Astrocyte of the spinal cord (primary cell): ENCODE measurements at places on chromosomes 16 and 17.

- no peak for DNase-seq
Measured at GRCh38 chr16:76293980-76294379, 16.8 kb downstream of the CNTNAP4 start.

DNA sequence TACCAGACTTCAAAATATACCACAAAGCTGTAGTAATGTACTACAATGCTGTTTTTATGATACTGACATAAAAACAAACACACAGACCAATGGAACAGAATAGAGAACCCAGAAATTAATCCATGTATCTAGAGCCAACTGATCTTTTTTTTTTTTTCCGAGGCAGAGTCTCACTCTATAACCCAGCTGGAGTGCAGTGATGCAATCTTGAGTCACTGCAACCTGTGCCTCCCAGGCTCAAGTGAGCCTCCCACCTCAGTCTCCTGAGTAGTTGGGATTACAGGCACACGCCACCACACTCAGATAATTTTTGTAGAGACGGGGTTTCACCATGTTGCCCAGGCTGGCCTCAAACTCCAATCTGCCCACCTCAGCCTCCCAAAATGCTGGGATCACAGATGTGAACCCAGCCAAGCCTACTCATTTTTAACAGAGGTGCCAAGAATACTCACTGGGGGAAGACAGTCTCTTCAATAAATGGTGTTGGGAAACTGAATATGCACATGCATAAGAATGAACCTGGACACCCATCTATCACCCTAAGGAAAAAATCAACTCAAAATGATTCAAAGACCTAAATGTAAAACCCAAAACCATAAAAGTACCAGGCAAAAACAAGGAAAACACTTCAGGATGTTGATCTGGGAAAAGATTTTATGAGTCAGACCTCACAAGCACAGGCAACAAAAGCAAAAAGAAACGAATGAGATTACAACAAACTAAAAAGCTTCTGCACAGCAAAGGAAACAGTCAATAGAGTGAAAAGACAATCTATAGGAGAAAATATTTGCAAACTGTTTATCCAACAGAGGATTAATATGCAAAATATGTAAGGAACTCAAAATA, 63.1 kb downstream of the STX8 start:
- peak; percentile 86 for DNase-seq

DNA sequence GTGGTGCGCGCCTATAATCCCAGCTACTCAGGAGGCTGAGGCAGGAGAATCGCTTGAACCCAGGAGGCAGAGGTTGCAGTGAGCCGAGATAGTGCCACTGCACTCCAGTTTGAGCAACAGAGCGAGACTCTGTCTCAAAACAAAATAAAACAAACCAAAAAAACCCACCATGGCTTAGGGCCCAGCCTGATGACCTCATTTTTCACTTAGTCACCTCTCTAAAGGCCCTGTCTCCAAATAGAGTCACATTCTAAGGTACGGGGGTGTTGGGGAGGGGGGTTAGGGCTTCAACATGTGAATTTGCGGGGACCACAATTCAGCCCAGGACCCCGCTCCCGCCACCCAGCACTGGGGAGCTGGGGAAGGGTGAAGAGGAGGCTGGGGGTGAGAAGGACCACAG, 1.4 kb upstream of the STH start:
- DNase-seq = peak; percentile 10

- peak; percentile 21 for DNase-seq
Measured at GRCh38 chr16:22813223-22813947, 577 bp upstream of the HS3ST2 start.

DNA sequence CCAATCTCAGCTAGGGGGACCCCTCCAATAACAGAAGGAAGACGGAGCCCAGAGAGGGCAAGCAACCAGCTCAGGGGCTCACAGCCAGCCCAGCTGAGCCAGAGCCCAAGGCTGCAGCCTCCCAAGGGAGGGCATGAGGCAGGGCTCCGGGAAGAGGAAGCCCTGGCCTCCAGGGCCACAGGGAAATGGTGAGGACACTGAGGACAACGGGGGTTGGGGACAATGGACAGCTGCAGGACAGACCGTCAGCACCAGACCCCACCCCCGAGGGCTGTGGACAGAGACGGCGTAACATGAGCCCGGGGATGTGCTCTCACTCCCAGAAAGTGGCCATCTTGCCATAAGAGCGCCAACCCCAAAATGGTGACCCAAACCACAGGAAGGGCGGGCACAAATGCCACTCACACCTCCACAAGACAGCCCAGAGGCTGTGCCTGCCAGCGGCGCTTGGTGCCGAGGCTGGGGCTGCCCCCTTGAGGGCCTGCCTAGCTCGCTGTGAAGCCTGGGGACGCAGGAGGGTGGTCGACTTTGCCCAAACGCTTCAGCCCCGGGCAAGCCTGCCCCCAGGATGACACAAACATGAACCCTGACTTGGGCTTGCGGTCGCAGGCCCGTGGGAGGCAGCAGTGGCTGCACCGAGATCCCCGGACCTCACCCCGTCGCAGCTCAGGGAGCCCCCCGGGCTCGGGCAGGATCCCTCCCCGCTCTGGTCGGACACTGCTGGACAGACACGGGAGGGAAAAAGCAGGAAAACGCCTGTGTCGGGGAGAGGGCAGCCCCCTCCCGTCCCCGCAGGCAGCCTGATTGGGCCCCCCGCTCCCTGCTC, 10.5 kb downstream of the PIMREG start:
- no peak for DNase-seq

GRCh38 chr17:10192461-10192860, 5.9 kb downstream of the GAS7 start:
- DNase-seq = no peak

DNA sequence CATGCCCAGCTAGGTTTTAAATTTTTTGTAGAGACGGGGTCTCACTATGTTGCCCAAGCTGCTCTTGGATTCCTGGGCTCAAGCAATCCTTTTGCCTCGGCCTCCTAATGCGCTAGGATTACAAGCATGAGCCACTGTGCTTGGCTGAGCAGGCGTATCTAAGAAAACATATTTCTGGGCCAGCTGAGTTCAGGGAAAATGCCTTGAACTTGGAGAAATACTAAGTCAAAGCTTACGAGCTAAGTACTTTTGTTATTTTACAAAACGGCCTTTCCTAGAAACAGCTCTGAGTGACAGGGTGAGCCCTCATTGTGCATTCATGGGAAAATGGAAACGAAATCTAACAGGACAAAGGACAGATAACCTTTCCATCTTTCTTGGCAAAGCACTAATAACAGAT, 24.7 kb downstream of the DNAI2 start:
- no peak for DNase-seq

DNA sequence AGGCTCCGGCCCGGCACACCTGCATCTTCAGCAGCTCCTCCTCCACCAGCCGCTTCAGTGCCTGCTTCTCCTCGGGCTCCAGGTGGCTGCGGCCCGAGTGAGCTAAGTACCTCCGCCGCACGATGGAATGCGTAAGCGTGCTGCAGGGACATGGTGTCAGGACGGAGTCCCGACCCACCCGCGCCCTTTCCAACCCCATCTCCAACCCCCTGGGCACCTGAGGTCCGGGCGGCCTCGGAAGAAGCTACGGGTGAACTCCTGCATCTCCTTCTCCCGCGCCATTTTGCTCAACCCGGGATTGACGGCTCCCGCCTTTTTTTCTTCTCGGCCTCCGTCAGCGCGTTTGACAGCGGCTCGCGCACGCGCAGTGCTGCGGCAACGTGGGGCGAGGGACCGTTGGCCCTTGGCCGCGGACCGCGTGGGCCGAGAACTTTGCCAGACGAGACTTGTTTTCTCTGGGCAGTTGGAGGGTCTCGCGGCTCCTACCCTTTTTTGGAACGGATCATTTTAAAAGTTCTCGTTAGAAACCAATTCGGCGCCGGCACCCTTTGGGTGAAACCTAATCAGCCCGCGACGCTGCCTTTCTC, at the start of gene HIRIP3:
TSS of gene HIRIP3 (minus strand) at position 294 of the 587 bp plus-strand sequence. CDS start at position 282, 12 bp downstream.
- peak; percentile 75 for DNase-seq

GRCh38 chr16:4654011-4654963, 29.7 kb downstream of the MGRN1 start:
- DNase-seq = no peak

- no peak for DNase-seq
Measured at GRCh38 chr17:34398990-34399389, 36.0 kb upstream of the CCL1 start.

- no peak for DNase-seq
Measured at GRCh38 chr16:85777583-85778310, 21.6 kb downstream of the EMC8 start.

DNA sequence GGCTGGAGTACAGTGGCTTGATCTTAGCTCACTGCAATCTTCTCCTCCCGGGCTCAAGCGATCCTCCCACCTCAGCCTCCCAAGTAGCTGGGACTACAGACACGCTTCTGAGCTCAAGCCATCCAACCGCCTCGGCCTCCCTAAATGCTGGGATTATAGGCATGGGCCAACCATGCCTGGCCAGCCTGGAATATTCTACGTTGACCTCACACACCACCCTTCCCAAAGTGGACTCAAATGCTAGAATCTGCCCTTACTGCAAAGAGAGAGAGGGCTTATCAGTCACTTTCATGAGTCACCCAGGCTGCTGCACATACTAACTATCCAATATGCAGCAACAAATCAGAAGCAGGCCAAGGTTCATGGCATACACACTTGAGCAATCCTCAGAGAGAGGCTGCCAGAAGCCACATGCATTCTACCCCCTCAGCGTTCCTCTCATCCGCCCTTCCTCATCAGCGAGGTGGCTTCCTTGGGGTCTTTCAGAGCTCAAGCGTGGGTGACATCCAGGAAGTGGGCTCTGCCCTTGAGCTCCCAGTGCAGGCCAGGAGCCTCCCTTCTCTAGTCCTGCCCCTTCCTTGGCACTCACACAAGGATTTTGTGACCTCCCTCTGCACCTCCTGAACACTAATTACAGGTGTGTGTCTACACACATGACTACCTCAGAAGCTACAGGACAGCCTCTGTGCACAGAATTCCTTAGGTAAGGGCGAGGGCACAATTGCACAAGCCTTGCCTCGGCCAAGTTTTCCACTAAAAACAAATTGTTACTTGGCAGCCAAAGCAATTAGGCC, 24.8 kb upstream of the SIAH1 start:
- DNase-seq = peak; percentile 76

GRCh38 chr16:69823831-69824563, 61.9 kb downstream of the WWP2 start:
- no peak for DNase-seq

DNA sequence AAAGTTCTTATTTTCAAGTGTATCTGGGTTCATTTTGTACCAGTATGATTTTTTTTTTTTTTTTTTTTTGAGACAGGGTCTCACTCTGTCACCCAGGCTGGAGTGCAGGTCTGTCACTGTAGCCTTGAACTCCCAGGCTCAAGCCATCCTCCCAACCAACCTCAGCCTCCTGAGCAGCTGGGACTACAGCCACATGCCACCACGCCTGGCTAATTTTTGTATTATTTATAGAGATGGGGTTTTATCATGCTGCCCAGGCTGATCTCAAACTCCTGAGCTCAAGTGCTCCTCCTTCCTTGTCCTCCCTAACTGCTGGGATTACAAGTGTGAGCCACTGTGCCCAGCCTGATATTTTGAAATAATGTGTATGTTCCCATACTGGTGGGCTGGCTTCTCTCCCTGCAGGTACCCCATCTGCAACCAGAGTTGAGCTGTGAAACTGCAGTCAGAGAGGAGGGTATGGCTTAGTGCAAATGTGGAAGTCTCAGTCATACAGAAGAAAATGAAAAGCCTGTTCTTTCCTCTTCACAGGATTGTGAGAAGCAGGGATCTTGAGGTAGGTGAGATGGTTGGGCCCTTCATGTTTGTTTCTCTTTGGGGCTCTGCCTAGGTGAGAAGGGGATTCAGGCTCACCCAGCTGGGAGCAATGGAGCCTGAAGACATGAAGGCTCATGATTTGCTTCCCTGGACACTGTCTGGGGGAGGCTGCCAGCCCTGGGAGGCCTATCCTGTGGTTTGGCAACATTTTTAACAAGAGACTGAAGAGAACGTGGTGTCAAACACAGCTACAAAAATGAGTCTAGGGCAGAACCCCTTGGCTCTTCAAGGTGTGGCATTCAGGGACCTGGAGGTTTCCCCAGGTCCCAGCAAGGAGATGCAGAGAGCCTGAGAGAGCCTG, 41.3 kb upstream of the SIAH1 start:
- peak; percentile 44 for DNase-seq

GRCh38 chr17:39866013-39866730, 1.8 kb upstream of the ZPBP2 start:
- no peak for DNase-seq

DNA sequence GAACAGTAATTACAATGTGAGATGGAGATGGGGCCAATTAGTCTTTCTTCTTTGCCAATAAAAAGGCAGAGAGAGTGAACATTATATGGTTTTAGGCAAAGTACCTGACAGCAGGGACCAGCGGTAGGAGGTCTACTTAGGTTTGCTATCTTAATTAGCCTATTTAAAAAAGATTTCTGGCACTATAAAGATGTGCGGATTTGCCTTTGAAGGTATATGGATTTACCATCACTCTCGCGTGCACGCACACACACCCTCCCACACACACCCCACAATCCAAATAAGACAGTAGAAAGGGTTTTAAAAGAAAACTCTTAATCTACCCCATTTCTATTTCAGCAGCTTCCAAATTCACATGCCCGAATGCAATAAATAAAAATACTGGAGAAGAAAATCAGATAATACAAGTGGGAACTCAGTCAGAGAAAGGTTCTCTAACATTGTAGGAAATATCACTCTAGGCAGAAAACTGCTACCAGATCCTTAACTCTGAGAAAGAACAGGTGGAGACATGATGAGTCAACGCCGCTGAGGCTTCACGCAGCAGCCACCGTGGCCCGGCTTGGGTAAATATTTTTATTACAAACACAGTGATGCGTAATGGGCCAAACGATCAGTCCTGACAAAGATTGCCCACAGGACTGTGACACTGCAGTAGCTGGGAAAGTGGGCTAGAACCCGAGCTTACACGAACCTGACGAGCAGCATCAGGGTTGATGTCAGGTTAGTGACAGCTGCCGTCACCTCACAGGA, 66.6 kb upstream of the AXIN2 start:
- peak; percentile 89 for DNase-seq

DNA sequence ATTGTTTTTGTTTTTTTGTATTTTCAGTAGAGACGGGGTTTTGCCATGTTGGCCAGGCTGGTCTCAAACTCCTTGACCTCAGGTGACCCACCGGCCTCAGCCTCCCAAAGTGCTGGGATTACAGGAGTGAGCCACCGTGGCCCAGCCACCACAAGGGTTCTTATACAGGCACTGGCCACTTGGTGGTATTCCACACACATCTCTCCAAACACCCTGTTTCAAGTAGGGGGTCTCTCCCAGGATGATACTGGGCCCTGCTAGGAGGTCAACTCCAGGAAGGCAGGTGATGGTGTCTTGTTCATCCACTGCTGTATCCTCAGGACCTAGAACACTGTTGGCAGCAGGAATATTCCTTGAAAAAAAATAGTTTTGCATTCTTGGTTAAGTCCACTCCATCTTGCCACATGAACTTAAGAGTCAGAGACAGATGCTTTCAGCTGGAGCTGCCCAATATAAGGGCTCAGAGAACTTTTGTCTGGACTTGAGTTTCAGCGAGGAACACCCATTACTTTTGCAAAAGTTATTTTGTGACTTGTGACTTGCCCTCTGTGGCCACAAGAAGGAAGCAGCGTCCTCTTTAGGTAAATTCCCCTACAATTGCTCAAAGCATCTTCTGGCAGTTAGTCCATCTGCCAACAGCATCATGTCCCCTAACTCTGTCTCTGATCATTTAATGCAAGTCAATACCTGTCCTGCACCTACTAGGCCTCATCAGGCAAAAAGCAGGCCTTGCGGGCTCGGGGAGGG, 7.4 kb upstream of the EEF2K start:
- no peak for DNase-seq

GRCh38 chr16:66480265-66481080, 53.4 kb downstream of the BEAN1 start:
- no peak for DNase-seq
